ENCODE measurements at places on chromosomes 16 and 17. TPM values are rescaled to one million over a fixed set of nuclear protein-coding genes. Genes with fewer than 3 reads are reported as not detected.
A peak's percentile ranks its signal among the peaks of the same experiment; 100 is the strongest.

KRTAP1-5 gene
- total RNA-seq = not detected

CBX8 gene
- total RNA-seq = 2.8 TPM

ADAD2 gene
- total RNA-seq = not detected

TLCD1 gene
- 2.2 TPM for total RNA-seq

SRL gene
- total RNA-seq = not detected

HSF5 gene
- 2.1 TPM for total RNA-seq

DNA sequence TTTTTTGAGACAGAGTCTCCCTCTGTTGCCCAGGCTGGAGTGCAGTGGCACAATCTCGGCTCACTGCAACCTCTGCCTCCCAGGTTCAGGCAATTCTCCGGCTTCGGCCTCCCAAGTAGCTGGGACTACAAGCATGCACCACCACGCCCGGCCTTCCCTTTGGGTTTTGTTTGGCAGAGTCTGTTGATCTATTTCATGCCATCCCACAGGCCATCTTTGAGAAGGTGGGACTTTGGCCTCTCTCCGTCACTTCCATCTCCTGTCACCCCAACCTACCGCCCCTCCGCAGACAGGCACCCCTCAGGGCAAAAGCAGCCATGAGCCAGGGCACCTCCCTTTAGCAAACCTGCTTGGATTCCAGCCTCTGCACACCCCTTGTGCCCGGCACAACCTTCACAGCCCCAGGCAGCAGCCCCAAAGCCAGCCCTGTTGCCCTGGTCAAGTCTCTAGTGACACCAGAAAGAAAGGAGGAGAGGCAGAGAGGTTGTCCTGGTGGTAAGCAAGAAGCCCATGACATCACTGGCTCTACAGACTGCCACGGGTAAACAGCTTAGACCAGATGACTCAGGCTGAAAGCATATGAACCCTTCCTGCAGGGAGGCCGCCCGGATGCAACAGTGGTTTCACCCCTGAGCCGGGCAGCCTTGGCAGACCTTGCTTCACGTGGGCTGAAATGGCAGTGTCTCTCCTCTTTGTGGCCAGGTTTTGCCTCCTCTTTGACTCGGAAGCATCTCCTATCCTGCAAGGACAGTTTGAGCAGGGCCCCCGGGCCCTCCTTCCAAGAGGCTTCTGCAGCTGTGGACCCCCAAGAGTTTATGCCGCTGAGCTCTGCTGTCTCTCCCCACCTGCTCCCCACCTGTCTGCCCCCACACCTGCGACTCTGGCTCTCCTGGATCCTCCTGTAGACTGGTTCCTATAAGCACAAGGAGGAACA lies 8.1 kb upstream of the TIMP2 start:
- peak; percentile 42 for DNase-seq

DNA sequence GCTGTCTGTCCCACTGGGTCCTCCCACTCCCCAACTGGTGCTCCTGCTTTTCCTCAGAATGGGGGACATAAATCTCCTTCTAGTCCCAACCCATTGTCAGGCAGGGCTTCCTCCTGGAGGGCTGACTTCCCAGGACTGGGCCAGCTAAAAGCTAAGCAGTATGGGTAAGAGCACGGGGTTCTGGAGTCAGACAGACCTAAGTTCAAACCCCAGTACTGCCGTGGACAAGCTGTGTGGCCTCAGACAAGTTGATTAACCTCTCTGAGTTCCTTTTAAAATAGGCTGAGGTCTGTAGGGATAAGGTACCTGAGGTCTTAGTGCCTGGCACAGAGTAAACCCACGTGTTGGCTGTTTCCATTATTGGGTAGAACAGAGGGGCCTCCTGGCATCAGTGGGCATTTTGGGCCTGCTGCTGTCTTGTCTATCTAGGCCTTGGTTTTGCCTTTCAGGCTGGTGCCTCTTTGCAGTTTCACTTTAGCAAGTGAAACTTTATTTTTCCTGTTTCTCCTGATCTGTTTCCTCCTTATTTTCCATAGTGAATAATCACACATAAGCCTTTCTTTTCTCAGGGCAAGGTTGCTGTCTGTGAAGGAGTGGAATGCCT lies 114.6 kb downstream of the PRKCB start:
- DNase-seq = peak; percentile 42

GRCh38 chr17:30188211-30188939 lies 47.1 kb downstream of the SLC6A4 start:
- DNase-seq = no peak

- DNase-seq = no peak
Measured at GRCh38 chr17:67420994-67421393, 43.9 kb downstream of the PITPNC1 start.

- peak; percentile 57 for DNase-seq
Measured at GRCh38 chr17:48024149-48025039, 13.2 kb downstream of the COPZ2 start.

- DNase-seq = no peak
Measured at GRCh38 chr17:46977348-46977747, 1.7 kb downstream of the RPRML start.

- peak; percentile 10 for DNase-seq
Measured at GRCh38 chr17:19284005-19284959, 47.1 kb downstream of the EPN2 start.

DNA sequence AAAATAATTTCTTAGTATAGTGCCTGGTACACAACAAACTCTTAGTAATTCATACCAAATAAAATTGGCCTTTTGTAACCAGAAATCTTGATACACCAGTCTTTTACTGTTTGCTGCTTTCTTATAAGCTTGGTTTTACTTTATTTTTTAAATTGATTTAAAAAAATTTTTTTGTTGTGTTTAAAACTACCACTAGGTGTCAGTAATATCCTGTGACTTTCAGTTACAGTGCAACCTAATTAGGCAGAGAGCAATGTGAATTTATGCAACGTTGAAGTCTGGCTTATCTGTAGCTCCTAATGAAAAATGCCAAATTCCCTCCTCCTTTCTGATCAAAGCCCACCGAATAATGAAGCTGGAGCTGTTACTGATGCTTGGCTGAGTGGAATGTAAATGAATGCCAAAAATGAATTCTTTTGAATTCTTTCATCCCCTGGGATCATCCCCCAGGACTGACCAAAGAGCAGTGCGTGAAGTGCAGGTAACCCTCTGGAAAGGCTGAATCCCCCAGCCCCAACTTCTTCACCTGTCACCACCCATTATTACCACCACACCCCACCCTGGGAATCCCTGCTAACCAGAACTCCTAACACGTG lies 3.8 kb downstream of the ERCC4 start:
- DNase-seq = peak; percentile 50
